ENCODE measurements at places on chromosomes 1 and 21.

DNA sequence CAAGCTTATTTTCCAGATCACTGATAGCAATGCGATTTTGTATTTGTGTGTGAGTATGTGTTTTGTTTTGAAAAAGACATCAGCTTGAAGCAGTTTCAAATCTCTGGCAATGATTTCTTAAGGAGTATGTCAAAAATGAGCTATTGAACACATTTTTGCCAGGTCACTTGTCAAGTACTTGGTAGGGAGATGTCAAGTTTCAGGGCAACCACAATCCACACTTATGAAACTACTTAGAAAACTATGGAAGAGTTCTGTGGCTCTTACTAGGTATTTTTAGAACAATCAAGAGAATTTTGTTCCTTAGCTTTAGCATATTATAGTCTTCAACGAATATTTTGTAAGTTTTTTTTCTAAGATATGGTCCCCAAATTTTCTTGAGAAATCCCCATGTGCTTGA is 318.8 kb upstream of the ZRANB2 start:
- no peak for DNase-seq

DNA sequence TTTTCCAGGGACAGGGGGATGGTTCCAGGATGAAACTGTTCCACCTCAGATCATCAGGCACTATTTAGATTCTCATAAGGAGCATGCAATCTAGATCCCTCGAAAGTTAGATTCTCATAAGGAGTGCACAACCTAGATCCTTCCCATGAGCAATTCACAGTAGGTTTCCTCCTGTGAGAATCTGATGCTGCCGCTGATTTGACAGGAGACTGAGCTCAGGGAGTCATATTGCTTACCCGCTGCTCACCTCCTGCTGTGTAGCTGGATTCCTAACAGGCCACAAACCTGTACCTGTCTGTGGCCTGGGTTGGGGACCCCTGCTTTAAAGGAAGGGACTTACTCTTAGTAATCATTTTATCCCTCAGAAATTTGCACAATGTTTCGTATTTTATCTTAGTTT is 9.3 kb downstream of the CTH start:
- DNase-seq = no peak

- no peak for DNase-seq
Measured at GRCh38 chr1:2091611-2092604, 41.7 kb downstream of the PRKCZ start.

- DNase-seq = no peak
Measured at GRCh38 chr1:178945763-178946266, 74.9 kb upstream of the ANGPTL1 start.

GRCh38 chr1:198528364-198528763 is 12.1 kb downstream of the ATP6V1G3 start:
- no peak for DNase-seq

- DNase-seq = no peak
Measured at GRCh38 chr1:41784531-41785274, 134.0 kb downstream of the HIVEP3 start.

DNA sequence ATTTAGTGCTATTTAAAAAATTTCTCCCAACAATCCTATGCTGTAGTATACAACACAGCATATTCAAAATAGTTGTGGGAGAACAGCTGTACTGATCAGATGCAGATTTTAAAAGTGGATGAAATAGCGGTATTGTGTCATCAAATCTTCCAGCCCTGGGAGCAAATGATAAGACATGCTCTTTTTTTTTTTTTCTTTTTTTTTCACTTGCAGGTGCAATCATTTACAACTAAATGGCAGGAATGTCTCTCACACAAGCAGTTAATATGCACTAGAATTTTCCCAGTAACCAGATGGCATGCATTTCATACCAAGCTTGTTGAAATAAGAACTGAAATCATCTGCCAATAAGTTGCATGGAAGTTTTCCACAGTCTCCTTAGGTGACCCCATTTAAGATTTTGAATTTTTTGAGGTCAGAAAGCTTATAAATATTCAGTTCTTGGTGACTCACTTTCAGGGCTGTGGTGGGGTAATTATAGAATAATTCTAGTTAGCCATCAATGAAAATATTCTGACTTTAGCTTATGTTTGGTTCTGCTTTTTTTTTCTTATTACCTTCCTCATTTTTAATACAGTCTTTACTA is 623.9 kb upstream of the NR5A2 start:
- no peak for DNase-seq

GRCh38 chr1:221925947-221926346 is 184.1 kb upstream of the DUSP10 start:
- DNase-seq = no peak

DNA sequence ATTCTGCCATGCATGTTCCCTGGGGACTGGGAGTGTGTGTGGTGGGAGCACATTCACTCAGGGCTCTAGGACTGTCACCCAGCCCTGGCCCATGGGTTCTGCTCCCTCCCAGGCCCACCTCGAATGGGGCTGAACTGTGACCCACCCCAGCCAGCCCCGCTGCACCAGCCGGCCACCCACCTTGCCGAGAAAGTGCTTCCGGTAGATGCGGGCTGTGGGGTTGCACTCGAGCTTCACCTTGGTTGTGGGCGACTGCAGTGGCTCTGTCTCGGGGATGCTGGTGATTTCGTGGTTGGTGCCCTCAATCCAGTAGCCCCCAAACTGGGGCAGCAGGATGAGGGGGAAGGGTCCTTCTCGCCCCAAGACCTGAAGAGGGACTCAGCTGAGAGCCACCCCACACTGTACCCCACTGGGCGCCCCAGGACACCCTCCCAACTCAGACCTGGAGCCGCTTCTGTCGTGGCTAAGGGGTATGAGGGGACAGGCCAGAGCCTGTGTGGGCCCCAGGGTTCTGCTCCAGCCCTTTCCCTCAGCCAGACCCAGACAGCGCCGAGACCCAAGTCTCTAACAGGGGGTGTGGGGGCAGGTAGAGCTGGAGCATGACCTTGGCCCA is 51.9 kb downstream of the RAP1GAP start:
- DNase-seq = no peak

- DNase-seq = no peak
Measured at GRCh38 chr1:226497991-226498639, 50.4 kb upstream of the STUM start.

GRCh38 chr1:170967042-170967910 is 31.9 kb downstream of the MROH9 start:
- peak; percentile 22 for DNase-seq

DNA sequence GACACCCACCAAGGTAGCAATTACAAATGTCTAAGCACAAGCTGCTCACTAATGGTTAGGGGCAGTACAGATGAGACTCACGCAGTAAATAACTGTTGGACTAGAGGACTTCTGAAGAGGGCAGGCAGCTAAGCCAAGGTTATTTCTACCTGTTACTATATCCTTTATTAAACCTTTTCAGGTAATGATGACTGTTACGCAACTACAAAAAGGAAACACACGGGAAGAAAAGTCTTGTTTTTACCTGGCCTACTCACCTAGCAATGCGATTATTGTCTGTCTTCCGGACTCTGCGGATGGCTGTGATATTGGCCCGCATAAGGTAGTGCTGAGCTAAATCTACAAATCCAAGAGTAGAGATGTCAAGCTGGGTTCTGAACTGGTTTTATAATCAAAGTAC is 17.8 kb upstream of the VHLL start:
- no peak for DNase-seq

Data from NCI-H1694 treated with DMSO at 0.1 percent for 48 hours (cell line).